ENCODE measurements at places on chromosomes 7 and 10.

- no peak for DNase-seq
Observed at GRCh38 chr10:98141484-98142073, 7.1 kb downstream of the R3HCC1L start.

GRCh38 chr7:128217030-128217805, 23.9 kb upstream of the LEP start:
- DNase-seq: no peak

DNA sequence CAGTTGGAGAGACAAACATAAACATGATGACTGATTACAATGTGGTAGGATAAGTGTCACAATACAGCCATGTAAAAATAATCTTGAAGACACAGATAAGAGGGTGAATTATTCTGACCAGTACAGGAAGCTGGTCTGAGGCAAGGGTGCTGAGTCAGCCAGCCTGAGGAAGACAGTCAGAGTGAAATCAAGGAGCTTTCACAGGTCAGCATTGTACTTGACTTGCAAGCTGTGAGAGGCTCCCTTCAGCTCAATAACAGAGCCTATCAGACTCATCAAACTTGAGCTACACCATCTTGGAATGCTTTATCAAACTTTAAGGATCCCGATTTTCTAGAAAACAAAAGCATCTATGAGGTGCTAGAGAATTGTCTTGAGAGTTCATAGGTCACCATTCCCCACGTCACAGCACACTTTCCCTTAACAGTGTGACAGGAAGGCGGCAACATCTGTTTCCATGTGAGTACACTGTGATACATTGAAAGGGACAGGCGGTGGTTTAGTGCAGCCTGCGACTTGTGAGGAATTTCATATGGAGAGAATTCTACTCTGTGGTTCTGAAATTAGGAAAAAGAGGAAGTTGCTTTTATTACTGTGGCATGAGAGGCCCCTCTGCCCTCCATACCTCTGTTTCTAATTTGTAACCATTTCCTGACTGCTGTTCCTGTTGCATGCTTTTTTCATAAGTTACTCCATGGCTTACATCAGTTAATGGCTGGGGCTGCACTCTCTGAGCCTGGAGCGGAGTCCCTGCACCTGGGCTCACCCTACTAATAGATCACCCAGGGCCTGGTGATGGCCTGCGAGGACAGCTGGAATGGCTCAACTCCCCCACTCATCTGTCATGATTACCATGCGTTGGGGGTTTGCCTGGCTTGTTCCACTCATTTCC, 417.1 kb downstream of the SUGCT start:
- no peak for DNase-seq

- DNase-seq: no peak
Observed at GRCh38 chr10:102009801-102010425, 46.1 kb downstream of the ARMH3 start.

DNA sequence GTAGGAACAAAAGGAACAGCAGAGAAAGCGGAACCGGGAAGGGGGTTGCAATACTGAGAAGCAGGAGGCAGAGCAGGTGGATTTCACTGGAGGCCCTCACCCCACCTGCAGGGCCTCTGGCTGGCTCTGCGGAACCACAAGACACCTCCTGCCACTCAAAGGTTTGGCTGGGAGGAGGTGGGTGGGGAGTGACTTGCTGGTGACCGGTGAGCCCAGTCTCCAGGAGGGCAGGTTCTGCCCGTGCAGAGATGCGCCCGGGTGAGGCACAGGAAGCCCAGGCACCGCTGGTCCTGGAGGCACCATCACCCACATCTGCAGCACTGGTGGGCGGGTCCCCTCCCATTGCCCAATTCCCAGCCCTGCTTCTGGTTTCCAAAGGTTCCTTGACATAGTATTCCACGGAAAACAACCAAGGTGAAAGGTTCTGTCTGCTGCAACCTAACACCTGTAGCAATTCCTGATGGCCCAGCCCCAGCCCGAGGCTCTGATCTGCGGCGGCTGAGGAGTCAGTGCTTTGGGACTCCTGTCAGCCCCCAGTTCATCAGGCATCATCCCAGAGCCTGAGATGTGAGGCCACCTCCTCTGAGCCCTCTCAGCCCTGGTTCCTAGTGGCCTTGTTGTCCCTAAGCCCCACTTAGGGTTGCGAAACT, 64.4 kb downstream of the CALML3 start:
- DNase-seq: no peak

DNA sequence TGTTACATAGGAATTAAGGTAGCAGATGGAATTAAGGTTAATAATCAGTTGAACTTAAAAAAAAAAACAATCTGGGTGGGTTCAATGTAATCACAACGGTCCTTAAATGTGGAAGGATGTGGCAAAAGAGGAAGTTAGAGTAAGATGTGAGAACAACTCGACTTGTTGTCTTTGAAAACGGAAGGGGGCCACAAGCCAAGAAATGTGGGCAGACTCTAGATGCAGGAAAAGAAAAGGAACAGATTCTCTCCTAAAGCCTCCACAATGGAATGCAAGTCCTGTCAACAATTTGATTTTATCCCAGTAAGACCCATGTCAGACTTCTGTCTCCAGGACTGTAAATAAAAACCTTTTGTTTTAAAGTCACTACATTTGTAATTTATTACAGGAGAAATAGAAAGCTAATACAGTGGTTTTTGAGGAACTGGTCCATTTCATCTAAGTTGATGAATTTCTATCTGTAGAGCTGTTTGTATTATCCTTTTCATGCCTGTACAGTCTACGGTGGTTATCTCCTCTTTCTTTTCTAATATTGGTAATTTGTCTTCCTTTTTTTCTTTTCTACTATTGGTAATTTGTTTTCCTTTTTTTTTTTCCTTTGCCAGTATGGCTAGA, 8.6 kb downstream of the MCMBP start:
- DNase-seq: no peak

- no peak for DNase-seq
Observed at GRCh38 chr10:12768156-12769100, 233.1 kb downstream of the CCDC3 start.

DNA sequence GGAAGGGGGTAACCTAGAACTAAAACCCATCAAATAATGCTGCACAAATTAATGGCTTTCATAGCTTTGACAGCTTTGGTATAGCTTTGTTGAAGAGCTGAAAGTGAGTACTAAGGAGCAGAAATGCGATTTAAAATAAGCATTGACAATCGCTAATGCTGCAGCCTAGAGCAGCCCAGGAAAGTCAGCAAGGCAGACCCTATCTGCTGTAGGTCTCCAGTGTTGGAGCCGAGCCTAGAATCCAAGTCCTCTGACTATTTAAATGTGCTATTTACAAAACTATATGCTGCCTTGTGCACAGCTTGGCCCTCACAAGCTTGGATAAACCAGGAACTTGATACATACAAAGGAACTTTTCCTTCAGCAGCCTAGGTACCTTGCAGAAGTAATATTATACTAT, 64.9 kb upstream of the ASAH2 start:
- no peak for DNase-seq

GRCh38 chr7:94004024-94004951, at the start of gene BET1:
Gene BET1, minus strand, starts transcription at chr7:94004355. Its CDS starts 139 bp downstream, at chr7:94004216.
- DNase-seq: peak; percentile 79

DNA sequence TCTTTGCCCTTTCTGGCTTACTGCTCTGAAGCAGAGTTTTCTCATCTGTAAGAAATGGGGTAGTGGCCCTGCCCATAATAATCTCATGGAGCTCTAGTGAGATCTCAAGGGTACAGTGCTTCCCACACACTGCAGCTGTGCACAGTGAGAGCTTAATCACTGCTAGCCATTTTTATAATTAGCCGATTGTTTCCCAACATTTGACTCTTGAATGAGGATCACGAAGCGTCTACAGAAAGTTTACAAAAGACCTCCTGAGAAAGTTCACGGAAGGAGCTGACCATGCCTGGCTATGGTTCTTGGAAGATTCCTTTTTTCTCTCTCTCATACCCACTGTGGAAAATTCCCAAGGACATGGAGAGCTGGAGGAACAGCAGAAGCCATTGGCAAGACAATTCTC, 70.4 kb downstream of the FAM171A1 start:
- DNase-seq: no peak

DNA sequence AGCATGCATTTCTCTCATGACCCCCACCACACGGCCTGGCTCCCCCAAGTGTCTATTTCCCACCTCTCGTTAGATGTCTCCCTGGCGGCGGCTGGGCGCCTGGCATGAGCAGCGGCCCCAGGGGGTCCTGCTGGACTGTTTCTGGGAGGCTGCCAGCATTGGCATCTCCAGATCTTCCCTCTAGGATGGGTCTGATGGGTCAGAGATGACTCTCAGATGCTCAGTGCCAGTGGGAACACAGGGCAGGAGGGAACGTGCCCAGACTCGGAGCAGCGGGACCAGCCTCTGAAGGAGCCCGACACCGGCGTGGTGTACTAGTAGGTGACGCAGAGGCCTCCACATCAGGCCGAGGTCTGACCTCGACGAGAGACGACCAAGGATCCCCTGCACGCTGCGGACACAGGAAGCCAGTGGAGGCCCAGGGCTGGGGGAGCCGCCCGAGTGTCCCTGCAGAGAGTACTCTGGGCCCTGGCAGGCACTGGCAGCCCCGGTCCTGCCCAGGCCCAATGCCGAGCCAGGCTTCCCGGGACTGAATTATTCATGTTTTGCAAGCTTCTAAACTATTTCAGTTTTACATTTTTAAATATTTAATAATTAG, 238.8 kb downstream of the ELFN1 start:
- DNase-seq: no peak
